ENCODE measurements at places on chromosomes 2 and 18.
A peak's percentile ranks its signal among the peaks of the same experiment; 100 is the strongest.

DNA sequence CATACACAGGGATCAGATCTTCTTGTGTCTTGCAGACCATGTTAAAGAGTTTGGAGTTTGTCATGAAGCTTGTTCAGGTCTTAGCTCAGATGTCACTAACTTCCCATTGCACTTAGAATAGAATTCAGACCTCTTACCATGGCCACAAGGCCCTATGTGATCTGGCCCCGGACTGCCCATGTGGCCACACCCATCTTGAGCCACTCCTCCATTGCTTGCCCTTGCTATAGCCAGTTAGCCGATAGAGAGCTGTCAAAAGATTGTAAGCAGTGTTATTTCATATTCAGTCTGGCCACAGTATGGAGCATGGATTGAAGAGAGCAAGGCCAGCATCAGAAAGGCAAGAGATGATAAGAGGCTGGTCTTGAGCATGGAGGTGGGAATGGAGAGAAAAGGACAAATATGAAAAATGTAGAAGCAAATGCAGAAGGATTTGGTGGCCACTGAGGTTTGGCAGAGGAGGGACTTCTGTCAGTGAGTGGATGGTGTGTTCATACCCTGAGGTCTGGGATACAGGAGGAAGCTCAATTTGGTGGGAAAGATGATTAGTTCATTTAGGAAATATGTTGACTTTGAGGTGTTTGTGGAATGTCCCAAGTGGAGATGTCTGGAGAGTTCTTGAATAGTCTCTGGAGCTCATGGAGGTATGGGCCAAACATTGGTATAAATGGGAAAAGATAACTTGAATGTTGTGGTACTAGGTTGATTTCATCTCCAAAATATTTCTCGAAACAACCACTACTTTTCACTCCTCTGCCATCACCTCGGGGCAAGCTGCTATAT, 10.6 kb downstream of the DGUOK start:
- DNase-seq: no peak

- DNase-seq: peak; percentile 45
Observed at GRCh38 chr2:207698301-207698700, 13.1 kb upstream of the CCNYL1 start.

DNA sequence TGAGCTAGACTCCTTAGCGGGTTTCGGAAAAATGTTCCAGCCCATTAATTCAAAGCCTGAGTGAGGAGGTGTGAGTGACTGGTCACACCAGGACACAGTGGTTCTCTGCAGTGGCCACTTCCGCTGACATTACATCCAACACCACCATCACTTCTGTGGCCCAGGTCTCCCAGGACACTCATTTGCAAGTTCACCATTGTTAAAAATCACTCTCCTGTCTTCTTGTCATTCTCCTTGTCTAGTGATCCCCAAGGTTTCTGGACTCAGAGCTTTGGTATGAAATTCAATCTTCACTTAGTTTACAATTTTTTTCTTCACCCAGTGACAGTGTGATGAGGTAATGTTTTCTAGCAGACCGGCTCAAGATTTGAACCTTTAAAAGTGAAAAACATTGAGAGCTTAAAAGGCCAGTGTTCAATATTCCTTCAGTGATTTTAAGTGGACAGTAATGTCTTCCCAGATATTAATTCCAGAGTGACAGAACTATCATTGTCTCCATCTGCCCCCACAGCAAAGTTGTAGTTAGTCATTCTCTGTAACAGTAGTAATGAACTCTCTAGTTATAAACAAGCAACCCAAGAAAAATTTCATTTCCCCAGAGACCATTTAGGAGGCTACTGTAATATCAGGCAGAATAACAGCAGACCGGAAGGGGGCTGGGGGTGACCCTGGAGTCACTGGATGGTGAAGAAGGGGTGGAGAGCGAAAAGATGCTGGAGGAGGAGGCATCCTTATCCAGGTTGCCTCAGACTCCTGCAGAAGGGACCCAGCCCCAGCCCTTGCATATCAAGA, 164.9 kb downstream of the GFPT1 start:
- no peak for DNase-seq

DNA sequence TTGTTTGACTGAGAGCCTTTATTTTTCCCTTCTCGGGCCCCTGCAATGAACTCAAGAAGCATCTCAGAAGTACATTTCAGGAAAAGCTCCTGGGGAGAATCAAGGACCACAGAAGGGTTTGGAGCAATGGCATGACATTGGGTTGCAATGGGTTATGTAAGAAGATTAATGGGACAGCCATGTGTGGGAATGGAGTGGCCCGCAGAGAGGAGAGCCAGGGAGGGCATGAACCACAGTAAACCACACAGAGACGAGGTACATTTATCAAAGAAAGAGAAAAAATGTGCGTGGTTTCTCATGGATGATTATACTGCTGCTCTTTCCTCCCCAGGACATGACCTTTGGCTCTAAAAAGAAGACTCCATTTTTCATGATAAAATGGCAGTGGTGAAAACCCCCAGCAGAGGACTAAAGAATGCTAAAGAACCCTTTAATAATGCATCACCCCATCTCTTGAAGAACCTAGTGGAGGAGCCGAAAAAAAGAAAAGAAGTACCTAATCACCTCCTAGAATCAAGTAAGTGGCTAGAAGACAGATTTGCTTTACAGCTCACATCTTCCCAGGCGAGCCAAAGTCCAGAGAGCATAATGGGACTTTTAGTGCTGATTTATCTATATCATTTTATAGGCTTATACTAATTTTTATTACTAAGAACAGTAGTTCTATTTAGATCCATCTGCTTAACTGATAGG, 1.7 kb downstream of the CFAP221 start:
- DNase-seq: no peak

DNA sequence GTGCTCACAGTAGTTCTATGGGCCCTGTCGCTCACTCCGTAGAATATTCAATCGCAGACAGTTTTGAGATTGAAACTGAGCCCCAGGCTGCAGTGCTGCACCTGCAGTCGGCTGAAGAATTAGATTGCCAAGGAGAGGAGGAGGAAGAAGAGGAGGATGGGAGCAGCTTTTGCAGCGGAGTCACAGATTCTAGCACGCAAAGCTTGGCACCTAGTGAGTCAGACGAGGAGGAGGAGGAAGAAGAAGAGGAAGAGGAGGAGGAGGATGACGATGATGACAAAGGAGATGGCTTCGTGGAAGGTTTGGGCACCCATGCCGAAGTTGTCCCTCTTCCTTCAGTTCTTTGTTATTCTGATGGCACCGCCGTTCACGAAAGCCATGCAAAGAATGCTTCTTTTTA, 115.2 kb downstream of the GALNT3 start:
- DNase-seq: no peak

DNA sequence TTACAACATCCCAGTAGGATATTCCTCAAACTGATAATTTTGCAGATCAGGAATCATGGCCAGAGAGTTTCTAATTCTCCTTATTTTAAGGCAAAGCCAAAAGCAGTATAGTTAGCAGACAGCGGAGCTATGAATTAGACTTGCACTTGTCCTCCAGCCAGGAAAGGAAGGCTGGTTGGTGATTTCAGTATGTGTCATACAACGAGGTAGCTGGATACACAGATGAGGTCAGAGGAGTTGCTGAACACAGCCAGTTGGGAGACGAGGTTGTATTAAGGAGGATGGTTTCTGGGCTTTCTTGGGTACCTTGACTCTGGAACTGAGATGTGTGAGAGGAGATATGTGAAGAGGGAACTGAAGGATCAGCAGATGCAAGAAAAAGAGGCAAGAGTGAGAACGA, 185.2 kb downstream of the SOX11 start:
- no peak for DNase-seq

DNA sequence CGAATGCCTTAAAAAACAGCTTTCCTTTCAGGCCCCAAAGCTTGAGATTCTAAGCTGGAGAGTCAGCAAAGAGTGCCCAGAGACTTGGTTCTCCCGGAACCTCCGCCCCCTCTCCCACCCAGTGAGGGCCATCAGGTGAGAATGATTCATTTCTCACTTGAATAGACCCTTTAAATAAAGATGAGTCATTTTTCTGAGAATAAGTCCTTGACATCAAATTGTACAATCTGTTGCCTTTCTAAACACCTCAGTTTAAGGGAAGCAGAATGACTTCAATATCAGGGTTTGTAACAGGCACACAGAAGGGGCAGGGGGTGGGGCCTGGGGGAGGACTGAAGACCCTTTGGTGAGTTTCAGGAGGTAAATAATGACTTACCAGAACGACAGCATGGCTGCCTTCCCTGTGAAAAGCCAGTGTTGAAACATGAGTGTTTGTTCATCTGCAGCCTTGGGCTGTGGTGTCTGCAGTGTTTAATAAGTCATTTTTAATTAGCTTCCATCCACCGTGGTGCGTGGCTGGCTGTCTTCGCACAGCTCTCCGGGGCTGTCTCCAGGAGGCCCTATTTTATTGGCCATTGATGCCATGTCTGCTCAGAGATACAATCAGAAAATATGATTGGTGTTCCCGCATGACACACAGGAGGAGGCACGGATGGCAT, 134.9 kb upstream of the ZNF236 start:
- peak; percentile 52 for DNase-seq

GRCh38 chr2:173590276-173590861, 235.7 kb downstream of the CDCA7 start:
- no peak for DNase-seq

DNA sequence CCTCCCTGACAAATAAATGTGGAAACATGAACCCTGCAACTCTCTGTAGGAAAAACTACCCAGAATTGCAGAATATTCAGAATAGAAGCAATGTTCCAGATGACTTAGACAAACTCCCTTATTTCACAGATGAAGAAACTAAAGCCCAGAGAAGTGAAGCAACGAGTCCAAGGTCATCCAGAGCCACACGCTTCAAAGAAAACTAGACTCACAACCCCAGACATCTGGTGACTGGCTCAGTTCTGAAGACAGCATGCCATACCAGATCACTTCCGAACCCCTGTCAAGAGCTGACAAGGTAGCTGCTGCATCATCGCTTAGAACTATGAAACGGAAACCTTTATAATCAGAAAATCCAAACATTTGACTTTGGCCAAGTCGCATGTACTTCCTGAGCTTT, 101.3 kb downstream of the PID1 start:
- no peak for DNase-seq

- DNase-seq: no peak
Observed at GRCh38 chr2:158993721-158994587, 25.5 kb downstream of the TANC1 start.

GRCh38 chr2:213121690-213122089, 29.7 kb downstream of the IKZF2 start:
- DNase-seq: no peak

- DNase-seq: no peak
Observed at GRCh38 chr2:199742884-199743283, 108.1 kb downstream of the FTCDNL1 start.

DNA sequence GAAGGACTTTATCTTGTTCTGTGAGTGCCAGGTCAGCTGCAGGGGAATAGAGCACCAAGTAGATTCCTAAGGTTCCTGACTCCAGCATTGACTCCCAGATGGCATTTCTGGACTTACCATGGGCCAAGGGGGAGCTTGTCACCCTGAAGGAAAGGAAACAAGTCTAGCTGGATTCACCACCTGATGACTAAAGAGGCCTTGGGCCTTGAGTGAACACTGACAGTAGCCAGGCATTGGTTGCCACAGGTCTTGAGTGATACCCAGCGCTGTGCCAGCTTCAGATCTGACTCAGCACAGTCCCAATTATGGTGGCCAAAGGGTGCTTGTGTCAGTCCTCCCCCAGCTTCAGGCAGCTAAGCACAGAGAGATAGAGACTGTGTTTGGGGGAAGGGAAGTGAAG, 40.1 kb upstream of the CAPN13 start:
- DNase-seq: no peak

DNA sequence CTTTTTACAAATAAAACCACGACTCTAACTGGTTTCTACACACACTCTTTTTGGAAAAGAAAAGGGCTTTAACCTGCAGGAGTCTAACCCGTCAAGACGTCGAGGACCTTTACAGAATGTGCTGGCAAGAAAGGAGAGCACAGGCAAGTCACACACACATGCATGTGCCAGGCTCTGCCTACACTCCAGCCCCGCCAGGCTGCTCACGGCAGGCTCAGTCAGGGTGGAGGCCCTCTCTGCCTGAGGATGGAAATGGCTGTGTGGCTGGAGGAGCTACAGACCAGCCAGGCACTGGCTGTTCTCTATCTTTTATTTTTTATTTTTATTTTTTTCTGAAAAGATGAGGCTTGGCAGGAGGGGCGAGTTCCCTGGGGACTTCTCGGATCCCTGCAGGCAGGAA, 10.2 kb downstream of the SIX3 start:
- DNase-seq: no peak

- no peak for DNase-seq
Observed at GRCh38 chr2:126914811-126915500, 16.3 kb downstream of the TEX51 start.

DNA sequence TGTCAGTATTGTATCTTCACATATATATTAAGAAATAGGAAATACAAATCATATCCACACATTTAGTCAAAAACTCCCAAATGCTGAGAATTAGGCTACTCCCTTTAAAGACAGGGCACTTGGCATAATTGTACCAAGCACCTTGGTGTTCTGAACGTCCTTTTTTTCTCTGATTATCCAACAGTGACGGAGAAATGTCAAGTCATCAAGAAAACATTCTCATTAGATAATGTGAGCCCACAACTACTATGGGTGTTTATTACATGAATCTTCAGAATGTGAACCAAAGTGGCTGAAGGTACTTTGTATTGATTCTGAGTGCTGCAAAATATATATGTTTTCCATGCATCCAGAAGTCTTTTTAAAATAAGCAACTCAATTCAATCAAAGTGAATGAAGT, 83.8 kb downstream of the PSMG2 start:
- DNase-seq: no peak

- peak; percentile 67 for DNase-seq
Observed at GRCh38 chr2:134220344-134220974, 33.4 kb upstream of the MGAT5 start.

- no peak for DNase-seq
Observed at GRCh38 chr2:170737821-170738220, 22.7 kb downstream of the SP5 start.

DNA sequence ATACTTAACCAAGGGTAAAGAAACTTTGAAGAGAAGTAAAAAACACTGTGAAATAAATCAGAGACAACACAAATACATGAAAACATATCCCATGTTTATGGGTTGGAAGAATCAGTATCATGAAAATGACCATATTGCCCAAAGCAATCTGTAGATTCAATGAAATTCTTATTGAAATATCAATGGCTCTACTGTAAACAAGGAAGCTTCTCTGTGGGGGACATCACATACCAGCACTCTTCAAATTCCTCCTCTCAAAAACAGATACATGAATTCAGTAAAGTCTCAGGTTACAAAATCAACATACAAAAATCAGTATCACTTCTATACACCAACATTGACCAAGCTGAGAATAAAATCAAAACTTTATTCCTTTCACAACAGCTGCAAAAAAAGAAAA, 63.5 kb upstream of the CNTNAP5 start:
- no peak for DNase-seq

DNA sequence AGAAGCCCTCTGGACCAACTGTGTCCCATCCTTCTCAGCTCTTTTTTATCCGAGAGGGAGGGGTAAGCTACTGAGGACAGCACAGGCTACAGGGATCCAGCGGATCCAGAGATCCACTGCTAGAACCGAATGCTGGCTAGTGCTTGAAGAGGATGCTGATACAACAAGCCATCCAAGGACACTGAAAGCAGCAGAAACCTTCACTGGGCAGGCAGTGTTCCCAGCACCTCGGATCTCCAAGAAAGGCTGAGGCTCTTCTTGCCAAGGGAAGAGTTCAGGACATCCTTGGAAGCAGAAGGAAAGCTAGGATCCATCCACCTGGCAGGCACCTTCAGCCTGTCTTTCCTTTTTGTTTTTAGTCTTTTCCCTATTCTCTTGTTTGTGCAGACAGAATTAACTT, 13.2 kb upstream of the FHOD3 start:
- no peak for DNase-seq

All from suppressor macrophage treated with lipopolysaccharide for 4 hours (primary cell).